ENCODE measurements at places on chromosomes 3 and 15.

DNA sequence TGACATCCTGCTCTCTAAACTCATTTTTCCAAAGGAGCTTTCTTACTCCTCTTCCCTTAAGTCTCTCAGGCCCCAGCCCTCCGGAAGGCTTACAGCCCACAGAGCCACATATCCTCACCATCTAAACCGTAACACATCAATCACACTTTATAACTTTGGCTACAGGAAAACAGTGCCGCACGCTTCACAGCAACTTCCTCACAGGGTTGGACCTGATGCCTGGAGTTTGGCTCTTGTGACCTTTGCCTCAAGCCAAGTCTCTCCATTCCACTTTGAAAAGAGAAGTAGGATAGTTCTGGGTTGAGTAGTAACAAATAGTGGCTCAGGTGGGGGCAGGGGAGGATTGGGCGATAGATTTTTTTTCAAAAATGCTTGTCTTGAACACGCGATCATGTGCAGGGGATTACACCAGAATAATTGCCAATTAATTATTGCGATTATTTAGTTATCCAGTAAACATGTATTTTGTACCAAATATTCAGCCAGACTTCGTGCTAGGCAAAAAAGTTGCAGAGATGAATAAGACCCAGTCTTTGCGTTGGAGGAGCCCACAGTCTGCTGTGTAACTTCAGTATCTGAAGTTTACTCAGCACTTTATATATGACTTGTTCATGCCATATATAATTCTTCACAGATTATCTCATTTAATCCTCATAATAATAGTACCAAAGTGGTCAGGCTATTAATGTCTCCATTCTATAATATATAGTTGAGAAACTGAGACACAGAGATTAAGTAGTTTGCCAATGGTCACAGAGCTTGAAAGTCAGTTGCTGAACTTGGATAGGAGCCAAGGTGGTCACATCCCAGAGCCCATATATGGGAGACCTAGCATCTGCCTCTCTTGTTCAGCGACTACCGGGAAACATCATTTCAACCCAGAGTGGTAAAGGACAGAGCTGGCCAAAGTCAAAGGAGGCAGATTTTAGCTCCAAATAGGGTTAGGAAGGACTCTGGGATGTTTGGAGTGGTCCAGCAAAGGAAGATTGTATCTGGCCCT lies 2.4 kb upstream of the ETV5 start:
- no peaks in the 10 kb centered on the region for H3K36me3 ChIP-seq
- H3K27ac ChIP-seq = no peak overlapping the region
- no peak overlapping the region for H3K4me3 ChIP-seq
- H3K27me3 ChIP-seq = peaks cover 79% of the 10 kb centered on the region
- peaks cover 31% of the 10 kb centered on the region for H3K4me1 ChIP-seq

DNA sequence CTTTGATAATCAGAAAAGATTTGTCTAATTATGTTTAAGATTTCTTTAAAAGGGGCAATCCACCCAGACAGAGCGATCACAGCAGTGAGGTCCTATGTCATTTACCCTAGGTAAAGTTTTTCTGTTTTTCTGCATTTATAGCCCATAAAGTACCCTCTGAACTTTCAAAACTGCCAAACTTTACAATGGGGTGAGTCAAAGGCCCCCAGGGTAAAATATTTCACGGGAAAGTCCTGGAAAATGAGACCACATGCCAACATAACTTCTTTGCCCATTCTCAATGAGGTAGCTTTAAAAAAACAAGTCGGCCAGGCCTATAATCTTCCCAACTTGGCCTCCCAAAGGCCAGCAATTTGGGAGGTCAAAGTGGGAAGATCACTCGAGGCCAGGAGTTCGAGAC lies 53.0 kb downstream of the SUCLG2 start:
- H3K27ac ChIP-seq = peak overlapping the region; percentile 65
- H3K4me3 ChIP-seq = no peak overlapping the region
- H3K27me3 ChIP-seq = no peaks in the 10 kb centered on the region
- H3K4me1 ChIP-seq = peaks cover 81% of the 10 kb centered on the region

DNA sequence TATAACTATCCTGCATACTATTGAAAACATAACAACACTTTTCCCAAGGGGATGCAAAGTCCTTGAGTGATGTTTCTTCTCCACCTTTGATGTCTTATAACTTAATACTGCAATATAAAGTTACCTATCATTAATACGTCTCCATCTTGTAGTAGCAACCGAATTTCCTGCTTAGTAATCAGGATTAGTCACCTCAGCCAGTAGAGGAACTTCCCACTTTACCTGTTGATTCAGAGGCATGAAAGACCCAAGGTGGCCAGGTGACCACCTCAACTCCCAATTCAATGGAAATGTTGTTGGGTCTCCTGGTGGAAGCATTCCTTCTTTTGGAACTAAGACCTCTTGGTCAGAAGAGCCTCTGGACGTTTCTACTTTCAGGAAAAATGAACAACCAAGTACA lies 3.5 kb upstream of the TMCC1 start:
- H3K36me3 ChIP-seq = peaks cover 19% of the 10 kb centered on the region
- H3K4me1 ChIP-seq = peaks cover 12% of the 10 kb centered on the region
- H3K27me3 ChIP-seq = no peaks in the 10 kb centered on the region
- H3K27ac ChIP-seq = no peak overlapping the region
- no peak overlapping the region for H3K4me3 ChIP-seq

- H3K27ac ChIP-seq = no peak overlapping the region
- H3K4me1 ChIP-seq = no peaks in the 10 kb centered on the region
- H3K27me3 ChIP-seq = no peaks in the 10 kb centered on the region
- DNase-seq = no peak
- no peak overlapping the region for H3K4me3 ChIP-seq
- H3K36me3 ChIP-seq = no peaks in the 10 kb centered on the region
These were observed 271.0 kb downstream of the GABRG3 start for GRCh38 chr15:27241943-27242342.

GRCh38 chr3:156605686-156606605 lies 51.0 kb upstream of the SSR3 start:
- H3K4me3 ChIP-seq = peak overlapping the region; percentile 66
- peaks cover 12% of the 10 kb centered on the region for H3K4me1 ChIP-seq
- no peaks in the 10 kb centered on the region for H3K36me3 ChIP-seq
- peaks cover 22% of the 10 kb centered on the region for H3K27me3 ChIP-seq
- peak overlapping the region; percentile 30 for H3K27ac ChIP-seq

All from activated CD8-positive, alpha-beta T cell treated with anti-CD3 and anti-CD28 coated beads for 36 hours (primary cell).